ENCODE measurements at places on chromosomes 3 and 15.
A peak's percentile ranks its signal among the peaks of the same experiment; 100 is the strongest.

DNA sequence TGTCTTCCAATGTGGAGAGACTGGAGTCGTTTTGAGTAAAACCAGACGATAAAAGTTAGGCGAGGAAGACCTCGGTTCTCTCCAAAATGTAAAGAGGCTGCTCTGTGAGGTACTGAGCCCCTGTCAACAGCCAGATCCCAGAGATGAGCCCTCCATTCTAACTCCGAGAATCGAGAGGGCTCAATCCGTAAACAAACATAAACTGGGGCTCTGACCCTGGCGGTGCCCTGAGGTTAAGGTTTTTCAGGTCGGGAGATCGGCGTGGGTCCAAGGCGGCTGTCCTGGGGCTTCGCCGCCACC is 417 bp downstream of the TBCCD1 start:
- DNase-seq: no peak

DNA sequence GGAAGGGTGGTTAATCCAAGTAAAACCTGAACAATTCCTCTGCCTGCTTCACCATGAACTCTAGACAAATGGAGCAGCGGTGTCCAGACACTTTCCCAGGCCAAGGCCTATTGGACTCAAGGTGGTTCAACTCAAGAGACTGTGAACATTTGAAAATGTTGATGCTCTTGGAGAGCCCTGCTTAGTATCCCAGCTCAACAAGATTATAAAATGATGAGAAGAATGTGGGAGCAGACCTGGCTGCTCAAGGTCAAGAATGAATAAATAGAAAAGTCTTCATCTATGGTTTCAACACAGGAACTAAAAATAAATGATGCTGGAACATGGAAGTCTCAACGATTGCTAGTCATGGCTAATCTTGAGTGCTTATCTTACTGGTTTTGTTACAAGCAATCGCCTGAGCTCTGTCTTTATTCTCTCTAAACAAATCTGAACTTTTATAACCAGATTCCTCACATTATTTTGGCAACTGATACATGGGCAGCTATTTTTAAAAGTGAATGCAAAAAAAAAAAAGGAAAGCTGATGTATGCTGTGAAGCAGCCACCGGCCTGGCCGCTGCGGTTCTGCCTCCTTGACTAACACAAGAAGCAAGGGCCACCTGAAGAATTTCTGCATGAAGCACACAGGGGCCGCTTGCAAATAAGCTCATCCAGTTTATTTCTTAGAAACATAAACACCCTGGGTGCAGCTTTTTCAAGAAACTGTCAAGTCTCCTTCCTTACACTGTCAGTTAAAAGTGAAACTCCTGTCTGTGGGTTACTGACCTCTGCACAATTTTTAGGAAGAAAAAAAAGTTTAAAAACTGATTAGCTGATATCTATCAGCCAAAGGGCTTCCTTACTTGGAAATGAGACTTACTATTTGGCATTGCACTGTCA is 120.1 kb upstream of the ARHGEF3 start:
- peak; percentile 34 for DNase-seq

- no peak for DNase-seq
Measured at GRCh38 chr3:31448035-31448881, 84.5 kb upstream of the STT3B start.

DNA sequence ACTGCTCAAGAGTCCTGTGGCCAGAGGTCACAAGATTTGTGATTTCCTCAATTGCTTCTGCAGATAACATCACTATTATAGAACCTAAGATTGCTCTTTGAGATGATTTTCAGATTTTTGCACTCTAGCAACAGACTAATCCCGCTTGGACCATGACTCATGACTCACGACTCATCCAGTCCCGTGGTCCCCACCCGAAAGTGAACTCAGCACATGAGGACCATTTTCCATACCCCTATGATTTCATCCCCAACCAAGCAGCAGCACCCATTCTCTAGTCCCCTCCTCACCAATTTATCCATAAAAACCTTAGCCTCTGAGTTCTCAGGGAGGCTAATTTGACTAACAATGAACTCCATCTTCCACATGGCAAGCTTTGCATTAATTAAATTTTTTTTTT is 106.3 kb upstream of the ALCAM start:
- no peak for DNase-seq

DNA sequence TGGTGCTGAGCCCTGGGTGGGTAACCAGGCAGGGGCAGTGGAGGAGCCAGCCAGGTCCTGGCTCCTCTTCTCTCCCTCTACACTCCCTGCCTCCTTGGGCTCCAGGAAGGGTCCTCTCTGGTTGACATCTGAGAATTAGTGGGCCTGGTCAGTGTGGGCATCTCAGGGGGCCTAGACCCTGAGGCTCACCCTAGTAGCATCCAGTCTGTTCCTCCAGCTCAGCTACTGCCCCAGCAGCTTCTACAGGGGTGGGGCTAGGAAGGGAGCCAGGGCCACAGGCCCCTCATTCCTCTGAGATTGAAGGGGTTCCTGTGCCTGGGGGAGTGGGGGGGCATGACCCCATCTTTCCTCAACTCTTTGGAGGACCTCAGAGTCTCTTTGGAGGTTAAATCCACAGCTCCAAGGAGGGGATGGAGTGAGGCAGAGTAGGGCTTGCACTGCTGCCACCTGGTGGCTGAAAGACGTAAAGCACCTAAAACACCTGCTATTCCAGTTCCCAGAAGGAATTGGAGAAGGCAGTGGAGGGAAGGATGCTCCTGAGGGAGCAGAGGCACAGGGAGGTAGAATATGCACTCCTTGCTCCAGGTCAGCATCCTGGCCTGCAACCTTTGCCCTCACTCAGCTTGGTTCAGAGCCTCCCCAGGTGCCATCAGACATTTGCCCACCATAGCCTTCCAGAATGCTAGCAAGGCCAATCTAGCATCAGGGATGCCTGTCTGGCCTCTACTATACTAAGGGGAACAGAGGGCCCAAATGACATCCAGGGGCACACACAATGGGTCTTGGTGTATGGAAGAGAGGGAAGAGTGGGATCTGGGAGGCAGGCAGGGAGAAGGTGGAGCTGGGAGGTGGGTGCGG is 25.1 kb downstream of the C3orf18 start:
- DNase-seq: peak; percentile 91

GRCh38 chr3:121735047-121735696 is 14.4 kb downstream of the GOLGB1 start:
- no peak for DNase-seq

- DNase-seq: no peak
Measured at GRCh38 chr3:56209982-56210751, 258.1 kb downstream of the ERC2 start.

GRCh38 chr3:31967592-31967991 is 13.5 kb downstream of the OSBPL10 start:
- DNase-seq: no peak

GRCh38 chr15:80507638-80508316 is 103.6 kb downstream of the ARNT2 start:
- peak; percentile 93 for DNase-seq

DNA sequence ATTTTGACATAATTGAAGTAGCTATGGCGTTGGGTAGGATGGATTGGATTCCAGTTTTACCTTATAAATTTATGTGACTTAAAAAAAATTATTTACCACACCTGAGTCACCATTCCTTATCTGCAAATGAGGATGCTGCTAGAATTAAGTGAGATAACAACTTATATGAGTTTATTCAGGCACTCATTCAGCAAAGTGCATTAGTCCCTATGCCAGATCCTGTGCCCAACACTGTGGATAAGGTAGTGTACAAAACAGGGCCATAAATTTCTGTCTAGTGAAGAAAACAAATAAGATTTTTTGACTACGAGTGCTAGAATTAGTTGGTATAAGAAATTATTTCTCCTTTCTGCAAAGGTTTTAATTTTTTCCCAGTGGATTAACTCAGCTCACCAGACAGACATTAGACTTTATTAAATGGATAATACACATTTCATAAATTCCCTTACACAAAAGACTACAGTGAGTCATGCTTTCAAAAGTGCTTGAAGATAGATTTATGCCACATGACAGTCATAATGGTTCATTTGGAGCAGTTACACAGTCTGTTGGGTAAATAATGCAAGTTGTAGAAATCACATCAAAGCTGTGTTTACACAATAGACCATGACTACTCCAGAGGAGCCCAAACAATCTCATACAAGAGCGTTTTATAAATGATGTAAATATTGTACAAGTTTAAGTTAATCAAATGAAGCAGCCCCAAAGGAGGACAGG is 129.9 kb upstream of the TGFBR2 start:
- no peak for DNase-seq

DNA sequence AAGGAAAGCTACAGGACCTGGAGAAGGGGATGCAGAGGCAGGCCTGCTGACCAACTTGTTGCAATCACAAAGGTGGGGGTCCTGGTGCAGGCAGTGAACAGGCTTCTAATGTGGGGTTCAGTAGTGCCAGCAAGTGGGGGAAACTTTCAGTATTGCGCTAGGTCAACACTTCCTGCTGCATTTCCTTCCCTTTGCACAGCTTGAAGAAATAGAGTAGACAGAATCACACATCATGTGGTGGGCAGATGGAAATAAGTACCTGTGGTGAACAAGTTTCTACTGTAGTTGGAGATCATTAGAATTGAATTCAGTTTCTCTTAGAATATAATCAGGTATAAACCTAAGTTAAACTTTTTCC is 63.4 kb downstream of the RGMA start:
- no peak for DNase-seq

DNA sequence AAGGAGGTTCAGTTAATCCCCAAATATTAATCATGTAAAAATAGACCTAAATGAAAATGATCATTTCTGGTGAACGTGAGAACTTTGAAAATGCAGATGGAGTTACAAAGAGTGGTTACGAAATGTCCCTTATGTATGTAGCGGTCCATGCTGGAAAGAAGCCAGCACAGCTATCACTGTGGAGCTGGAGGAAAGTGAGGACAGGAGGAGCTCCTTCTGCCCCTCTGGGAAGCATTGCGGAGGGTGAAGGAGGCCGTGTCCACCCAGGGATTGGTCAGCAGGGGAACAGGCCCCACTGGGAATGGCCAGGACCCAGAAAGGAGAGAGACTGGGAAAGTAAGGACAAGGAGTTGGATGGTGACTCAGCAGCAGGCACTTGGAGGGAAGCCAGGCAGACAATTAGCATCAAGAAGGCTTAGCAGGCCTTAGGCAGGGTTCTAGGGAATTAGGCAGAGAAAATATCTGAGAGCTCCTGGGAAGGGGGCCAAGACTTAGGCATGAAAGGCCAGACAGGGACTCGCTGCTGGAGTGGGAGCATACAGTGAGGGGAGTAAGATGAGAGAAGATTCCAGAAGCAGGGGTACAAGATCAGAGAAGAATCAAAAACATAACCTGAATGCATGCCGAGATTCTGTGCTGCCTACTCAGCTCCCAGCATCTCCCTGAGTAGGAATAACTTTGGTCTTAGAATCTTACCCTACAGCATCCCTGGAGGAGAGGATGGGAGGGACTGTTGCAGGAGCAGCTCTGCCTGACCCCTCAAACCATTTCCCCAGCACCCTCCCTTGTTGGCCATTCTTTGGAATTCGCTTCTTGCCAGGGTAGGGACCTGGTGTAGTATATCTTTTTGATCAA is 171.0 kb upstream of the UMPS start:
- peak; percentile 81 for DNase-seq

DNA sequence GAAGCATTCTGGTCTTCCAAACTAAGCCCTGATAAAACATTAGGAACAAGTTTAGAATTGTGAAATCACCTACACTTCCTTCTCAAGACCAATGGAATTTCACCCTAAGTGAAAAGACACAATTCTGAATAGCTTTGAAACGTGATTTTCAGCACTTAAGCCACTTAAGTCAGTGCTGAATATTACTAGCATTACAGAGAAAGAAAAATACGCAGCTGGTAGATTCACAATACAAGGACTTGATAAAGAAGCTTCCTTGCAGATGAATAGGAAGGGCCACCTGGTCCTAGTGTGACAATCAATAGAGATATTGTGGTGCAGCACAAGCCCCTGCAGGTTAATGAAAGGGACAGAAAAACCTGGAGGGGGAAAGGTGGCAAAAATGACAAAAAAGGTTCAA is 353.1 kb upstream of the ALCAM start:
- DNase-seq: no peak

GRCh38 chr15:60208709-60209108 is 189.1 kb downstream of the ANXA2 start:
- DNase-seq: no peak

DNA sequence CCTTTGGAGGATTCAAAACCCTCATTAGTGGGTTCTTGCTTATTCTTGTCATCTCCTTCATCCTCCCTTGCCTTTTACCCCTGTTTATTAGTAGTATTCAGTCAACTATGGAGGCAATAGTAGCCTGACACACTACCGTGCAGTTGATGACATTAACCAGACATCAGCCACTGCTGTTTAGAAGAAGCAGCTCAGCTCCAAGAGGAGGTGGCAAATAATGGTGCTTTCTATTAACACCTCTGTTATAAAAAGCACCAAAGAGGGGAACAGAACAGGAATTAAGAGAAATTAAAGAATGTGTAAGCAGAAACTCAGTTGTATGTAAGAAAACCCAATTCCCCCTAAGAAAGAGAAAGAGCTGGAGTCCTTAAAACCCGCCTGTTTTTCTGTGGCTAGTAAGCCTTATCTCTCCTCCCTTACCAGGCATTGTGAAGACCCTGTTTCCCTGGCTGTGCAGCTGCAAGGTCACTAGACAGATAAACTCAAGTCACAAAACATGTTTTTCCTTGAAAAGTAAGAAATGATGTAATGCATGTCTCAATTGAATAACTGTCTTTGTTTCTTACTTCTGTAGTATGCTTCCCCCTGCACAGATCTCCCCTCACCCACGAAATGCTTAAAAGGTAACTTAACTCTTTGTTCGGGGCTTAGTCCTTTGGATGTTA is 21.2 kb downstream of the CCR4 start:
- DNase-seq: no peak

DNA sequence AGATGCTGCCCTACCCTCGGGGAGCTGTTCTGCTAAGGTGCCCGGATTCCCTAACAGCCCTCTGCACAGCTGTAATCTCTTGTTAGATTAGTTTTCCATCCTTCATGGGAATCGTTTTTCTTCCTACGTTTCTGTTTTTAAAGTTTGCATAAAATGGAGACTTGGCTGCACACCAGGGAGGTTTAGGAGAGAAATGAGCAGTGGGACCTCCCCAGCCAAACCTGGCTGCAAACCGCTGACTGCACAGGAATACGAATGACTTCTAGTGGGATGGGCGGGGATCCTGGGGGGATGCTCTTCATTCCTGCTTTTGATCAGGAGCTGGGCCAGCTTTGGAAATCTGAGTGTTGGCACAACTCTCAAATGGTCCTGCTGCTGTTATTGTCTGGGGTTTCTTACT is 77.5 kb downstream of the THSD4 start:
- no peak for DNase-seq

- DNase-seq: no peak
Measured at GRCh38 chr3:151772825-151773480, 39.2 kb downstream of the AADACL2 start.
